ENCODE measurements at places on chromosomes 4 and X.

DNA sequence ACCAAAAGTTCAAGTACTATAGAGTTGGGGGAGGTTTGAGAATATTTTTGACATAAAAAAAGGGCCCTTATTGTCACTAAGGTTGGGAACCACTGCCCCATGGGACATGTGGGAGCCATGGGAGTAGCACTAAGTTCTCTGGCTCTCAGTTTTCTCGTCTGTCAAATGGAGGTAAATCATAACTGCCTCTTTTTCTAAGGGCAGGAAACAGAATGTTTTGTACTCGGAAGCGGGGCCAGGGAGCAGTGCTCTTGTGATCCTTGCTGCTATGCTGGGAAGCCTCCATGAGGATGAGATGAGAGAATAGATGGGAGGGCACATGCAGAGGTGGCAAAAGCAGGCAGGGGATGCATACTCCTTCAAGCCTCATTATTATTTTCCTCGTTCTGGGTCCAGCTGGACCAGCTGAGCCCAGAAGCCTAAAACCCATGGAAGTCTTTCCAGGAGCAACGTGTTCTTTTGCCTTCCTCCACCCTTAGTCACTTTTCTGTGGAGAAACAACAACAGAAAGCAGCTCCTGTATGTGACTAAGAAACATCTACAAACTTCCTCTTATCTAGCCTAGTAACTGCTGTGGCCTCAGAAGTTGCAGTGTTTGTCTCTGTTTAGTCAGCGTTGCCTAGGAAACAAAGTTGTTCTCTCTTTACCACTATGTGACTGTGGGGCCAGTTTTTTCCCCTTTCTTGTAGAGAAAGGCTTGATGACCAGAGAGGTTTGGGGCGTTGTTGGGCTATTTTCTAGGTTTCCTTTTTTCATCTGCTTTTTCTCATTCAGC lies 64.8 kb downstream of the TSC22D3 start:
- peak; percentile 92 for DNase-seq

GRCh38 chrX:13376857-13377549 lies 57.1 kb upstream of the ATXN3L start:
- peak; percentile 98 for DNase-seq

DNA sequence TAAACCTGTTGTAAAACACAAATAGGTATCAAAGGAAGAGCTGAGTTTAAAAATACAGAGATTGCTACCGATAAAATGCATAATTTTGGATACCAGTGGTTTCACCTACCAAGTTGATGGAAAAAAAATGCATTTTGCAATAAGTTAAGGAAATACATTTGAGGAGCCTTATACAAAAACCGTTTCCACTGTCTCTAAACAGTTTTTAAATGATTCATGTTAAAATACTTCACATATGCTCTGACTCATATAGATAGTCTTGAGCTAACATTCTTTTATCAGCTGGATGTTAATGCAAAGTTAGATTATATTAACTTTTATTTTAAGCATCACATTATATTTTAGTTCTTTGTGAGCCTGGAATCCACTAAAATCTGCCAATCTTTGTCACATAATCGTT lies 50.6 kb upstream of the ANKRD17 start:
- DNase-seq, result no peak

DNA sequence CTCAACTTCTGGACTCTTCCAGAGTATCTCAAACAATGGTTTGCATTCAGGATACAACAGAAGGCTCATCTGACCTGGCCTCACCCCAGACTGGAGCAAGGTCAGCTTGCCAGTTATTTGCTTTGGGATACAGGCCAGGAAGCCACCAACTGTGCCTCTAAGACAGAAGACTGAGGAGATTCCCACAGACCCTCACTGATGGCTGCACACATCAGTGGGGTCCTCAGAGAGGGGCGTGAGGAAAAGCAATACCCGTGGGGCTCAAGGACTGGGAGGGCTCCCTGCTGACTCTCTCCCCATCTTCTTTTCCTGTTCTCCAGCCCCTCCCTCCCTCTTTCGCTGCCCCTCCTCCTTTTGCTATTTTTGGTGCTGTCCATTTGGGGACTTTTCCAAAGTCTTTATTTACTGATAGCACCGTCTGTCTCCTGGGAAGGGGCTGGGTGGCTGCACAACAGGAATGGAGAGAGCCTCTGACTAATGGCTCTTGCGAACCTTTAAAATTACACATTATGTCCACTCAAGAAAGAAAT lies 23.2 kb downstream of the RELL1 start:
- no peak for DNase-seq

DNA sequence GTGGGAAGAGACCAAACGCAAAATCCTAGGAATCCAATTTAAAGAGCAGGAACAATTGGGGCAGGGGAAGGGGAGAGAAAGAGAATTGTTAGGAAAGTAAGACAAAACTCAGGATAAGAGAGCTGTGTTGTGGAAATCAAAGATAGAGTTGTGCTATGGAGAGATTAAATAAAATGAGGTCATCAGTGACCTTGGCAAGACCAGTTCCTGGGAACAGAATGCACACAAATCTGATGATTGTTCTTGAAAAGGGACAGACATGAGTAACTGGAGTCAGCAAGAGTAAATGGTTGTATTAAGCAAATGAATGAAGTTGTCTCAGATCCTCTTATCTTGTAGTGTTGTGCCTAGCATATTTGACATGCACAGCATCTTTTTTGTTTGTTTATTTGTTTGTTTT lies 267.4 kb downstream of the IL1RAPL1 start:
- no peak for DNase-seq

DNA sequence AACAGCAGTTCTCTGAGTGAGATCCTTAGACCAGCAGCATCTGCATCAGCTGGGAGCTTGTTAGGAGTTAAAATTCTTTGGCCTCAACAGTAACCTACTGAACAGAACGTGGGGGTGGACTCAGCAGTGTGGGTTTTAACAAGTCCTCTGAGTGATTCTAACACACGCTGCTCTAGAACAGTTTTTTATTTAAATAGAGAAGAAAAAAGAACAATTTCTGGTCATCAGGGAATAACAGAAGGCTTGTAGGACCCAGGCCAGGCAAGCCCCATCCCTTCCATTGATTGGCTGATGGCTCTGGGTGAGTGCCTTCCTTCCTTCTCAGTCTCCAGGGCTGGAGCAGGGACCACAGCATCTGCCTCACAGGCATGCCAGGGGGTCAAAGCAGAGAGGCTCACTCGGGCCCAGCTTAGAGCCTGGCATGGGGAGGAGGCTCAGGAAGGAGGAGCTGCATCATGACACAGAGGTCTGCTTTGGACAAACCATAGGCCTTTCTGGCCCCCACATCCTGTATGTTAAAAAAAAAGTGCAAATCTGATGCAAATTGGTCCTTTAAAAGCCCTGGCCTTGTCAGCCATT lies 56.7 kb downstream of the JAKMIP1 start:
- no peak for DNase-seq

DNA sequence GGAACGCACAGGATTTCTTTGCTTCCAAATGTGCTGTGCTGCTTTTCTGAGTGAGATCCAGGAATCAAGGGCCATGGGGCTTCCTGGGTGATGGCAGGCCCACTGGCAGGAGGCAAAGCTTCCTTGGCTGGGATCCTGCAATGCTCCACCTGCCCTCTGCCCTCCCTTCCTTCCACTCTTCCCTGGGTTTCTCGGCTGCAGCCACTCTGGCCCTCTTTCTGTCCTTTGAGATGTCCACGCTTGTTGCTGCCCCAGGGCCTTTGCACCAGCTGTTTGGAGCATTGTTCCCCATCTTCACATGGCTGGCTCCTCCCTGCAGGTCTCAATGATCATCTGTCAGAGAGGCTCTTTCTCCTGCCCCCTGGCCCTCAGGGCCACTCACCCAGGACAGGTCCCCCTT lies 78.9 kb downstream of the PSAPL1 start:
- DNase-seq, result no peak

DNA sequence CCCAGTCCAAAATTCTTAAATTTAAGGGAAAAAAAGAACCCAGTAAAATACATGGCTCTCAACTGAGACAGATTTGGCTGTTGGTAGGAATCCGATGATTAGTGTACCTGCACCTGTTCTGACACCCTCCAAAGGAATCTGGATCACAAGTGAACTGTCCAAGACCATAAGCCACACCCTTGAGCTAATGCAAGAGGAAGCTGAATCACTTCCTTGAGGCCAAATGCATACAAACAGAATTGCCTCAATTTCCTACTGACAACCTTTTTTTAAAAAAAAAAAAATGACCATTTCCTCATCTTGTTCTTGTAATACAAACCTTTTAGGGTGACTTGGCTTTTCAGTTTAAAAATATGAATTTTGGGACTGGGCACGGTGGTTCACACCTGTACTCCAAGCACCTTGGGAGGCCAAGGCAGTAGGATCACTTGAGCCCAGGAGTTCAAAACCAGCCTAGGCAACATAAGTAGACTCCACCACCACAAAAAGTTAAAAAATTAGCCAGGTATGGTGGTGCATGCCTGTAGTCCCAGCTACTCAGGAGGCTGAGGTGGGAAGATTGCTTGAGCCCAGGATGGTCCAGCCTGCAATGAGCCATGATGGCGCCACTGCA lies 10.7 kb upstream of the FBXL5 start:
- no peak for DNase-seq

All from stromal cell of bone marrow (primary cell).